ENCODE measurements at places on chromosomes 13 and 19.

DNA sequence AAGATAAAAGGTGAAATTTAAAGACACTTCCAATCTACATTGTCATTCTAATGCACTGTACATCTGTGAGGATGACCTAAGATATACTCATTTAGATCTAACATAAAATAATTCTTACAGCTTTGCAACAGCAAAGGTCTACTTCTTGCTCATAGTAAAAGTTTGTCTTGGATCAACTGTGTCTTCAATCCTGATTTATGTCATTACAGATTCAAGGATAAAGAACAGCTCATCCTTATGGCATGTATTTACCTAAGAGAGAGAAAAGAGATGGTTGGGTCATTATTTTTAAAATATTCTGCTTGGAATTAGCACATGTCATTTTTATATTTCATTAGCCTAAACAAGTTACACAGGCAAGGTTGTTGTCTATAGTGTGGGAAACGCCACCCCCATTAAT lies 2193.1 kb downstream of the PCDH9 start:
- no peak for DNase-seq

GRCh38 chr13:107018285-107018684 lies 450.3 kb upstream of the ARGLU1 start:
- no peak for DNase-seq

GRCh38 chr13:94827566-94827965 lies 115.2 kb upstream of the SOX21 start:
- no peak for DNase-seq

GRCh38 chr13:95185311-95185710 lies 115.9 kb downstream of the ABCC4 start:
- DNase-seq = no peak

DNA sequence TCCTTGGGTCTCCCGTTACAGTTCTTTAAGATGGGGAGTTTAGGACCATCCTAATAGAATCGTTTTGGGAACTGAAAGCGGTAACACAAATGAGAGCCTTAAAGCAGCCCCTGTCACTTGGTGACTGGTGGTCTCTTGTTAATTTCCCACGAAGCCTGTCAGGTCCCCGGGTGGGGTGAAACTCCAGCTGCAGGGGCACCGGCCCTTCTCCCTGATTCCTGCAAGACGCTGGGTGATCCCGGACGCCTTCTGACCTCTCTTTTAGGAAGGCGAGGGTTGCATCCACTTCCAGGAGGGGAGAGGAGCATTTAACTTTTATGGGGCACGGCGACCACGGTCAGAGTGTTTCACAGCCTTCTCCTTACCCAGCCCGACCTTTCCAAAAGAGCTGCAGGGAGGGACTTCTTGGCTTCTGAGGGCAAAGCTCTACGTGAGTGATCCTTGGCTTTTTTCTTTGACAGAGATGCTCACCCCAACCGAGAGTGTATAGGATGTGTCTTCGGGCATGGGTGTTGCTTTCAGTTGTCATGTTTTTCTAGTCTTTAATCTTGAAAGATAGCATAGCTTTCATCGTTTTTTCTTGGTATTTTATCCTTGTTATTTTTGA lies 688 bp downstream of the ZNF225 start:
- DNase-seq = no peak

- DNase-seq = no peak
These were observed 3.0 kb downstream of the TTYH1 start for GRCh38 chr19:54418030-54418929.

GRCh38 chr13:76832258-76832988 lies 53.8 kb downstream of the KCTD12 start:
- no peak for DNase-seq

DNA sequence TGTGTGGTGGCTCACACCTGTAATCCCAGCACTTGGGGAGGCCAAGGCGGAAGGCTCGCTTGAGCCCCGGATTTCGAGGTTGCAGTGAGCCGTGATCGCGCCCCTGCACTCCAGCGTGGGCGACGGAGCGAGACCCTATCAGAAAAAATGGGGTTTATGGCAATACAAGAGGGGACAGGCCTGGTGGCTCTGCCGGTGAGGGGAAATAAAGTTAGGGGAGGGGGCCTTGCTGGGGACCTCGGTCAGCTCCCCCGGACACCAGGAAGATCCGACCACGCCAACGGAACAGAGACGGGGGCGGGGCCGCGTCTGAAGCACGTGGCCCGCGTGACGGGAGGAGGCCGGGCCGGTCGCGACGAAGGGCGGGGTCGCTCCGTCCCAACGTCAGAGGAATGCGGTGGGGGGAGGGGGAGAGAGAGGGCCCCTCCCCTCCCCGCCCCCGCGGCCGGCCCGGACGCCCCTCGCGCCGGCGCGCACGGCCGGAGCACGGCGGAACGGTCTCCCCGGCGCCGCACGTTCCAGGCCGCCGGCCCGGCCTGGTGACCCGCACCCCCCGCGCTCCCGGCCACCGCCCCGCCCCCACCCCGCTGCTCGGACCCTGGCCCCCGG lies 1.9 kb upstream of the HNRNPL start:
- DNase-seq = no peak

GRCh38 chr19:41233748-41234240 lies 14.8 kb downstream of the AXL start:
- DNase-seq = no peak

Data from stimulated activated CD8-positive, alpha-beta memory T cell treated with anti-CD3 and anti-CD28 coated beads, Interleukin-4, amount 100 ng/mL, for 1 hour (primary cell).